Stimulated activated CD8-positive, alpha-beta memory T cell treated with anti-CD3 and anti-CD28 coated beads, Interleukin-7, amount 100 ng/mL, for 48 hours (primary cell): ENCODE measurements at places on chromosomes 2 and 18.

GRCh38 chr2:5766056-5766455 is 73.9 kb downstream of the SOX11 start:
- DNase-seq: no peak

GRCh38 chr2:60849187-60849586 is 32.2 kb upstream of the REL start:
- no peak for DNase-seq

GRCh38 chr2:172082944-172083627 is 2.2 kb upstream of the DLX1 start:
- no peak for DNase-seq

GRCh38 chr2:173090276-173090877 is 14.7 kb downstream of the MAP3K20 start:
- DNase-seq: no peak

- no peak for DNase-seq
Observed at GRCh38 chr2:133360190-133360589, 208.1 kb downstream of the NCKAP5 start.

DNA sequence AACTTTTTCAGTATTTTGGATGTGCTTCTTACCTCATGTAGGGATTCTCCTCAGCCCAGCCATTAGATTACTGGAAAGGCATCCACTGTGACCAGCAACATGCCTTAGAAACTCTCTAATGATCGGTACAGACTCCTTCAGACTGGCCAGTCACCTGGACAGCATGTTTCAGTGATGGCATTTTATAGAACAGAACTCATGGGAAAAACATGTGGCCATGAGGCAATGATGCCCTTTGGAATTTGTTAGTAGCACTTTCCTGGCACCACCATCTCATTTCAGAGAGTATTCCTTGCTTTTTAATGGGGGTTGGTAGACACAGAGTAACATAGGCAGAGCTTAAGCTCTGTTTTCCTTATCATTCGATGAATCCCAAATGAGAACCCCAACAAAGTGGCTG is 72.1 kb upstream of the FAM98A start:
- DNase-seq: no peak

GRCh38 chr18:5893956-5894610 is 1.2 kb downstream of the TMEM200C start:
- DNase-seq: no peak

GRCh38 chr2:63719052-63719451 is 122.6 kb upstream of the UGP2 start:
- DNase-seq: no peak

GRCh38 chr2:73925033-73925704 is 1.5 kb upstream of the DGUOK start:
- DNase-seq: no peak

- no peak for DNase-seq
Observed at GRCh38 chr2:201699416-201699815, 972 bp upstream of the MPP4 start.

GRCh38 chr18:28831476-28831875 is 654.5 kb upstream of the CDH2 start:
- DNase-seq: no peak

DNA sequence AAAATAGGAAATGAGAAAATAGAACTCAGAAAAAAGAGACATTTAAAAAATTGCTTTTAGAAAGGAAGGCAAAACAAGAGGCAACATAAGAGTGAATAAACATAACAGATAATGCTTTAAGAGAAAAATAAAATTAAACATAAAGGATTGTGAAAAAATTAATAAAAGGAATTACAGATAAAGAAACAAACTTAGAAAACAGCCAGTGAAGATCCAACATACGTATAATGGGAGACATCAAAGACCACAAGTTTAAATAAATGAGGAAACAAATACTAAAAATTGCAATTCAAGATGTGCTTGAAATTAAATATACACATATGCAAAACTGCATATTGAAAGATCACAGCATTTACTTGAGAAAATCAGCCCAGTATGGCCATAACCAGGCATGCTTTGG is 448.9 kb downstream of the NBAS start:
- DNase-seq: no peak

- DNase-seq: no peak
Observed at GRCh38 chr18:49778826-49779465, 34.4 kb downstream of the ACAA2 start.

DNA sequence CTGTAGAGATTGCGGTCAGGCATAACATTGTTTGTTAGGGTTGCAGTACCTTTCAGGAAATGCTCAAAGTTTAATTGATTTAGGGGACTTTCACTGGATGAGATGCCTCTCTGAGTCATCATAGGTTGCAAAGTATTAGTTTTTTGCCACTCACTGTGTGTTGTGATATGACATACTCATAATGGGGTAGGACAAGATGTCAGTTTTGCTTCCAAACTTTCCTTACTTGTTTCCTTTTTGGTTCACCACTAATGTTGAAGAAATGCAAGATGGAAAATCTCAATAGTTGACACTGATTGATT is 35.0 kb upstream of the PTH2R start:
- DNase-seq: no peak

GRCh38 chr18:58438161-58438957 is 190.5 kb downstream of the ALPK2 start:
- no peak for DNase-seq

GRCh38 chr2:189613077-189613636 is 32.6 kb upstream of the SLC40A1 start:
- DNase-seq: no peak
